ENCODE measurements at places on chromosomes 4 and X.

- DNase-seq: no peak
These were observed 51.5 kb upstream of the FAM241A start for GRCh38 chr4:112093636-112094202.

DNA sequence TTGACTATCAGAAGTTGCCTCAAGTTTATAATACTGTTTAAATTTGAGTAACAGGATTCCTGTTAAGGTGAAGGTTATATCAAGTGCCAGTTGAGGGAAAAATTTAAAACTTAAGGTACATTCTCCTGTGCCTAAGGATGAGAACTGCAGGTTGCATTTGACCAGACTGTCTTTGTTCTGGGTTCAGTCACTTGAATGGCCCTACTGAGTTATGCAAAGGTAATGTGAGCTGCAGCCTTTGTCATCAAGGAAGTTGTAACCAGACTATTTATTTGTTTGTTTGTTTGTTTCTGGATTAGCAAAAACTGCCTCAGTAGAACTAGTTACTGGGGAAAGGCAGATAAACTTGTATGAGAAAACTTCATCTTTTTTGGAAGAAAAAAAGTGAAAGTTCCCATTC lies 131.9 kb downstream of the ATOH1 start:
- DNase-seq: no peak

GRCh38 chr4:5925419-5926200 lies 32.7 kb upstream of the CRMP1 start:
- no peak for DNase-seq

DNA sequence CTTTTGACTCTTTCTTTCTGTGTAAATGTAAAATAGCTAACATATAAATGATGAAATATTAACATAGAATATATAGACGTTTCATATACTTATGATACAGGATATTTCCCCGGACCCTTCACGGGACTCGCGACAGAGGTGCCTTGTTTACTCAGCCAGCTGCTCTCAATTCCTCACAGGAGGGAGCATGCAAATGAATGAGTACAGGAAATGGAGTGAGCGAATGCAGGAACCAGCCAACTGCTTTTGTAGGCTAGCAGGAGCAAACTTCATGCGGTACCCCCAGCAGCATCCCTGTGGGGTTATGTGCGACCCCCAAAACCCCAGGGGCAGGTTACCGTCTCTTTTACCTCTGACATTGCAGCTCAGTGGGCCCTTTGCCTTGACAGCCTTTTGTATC lies 110.3 kb upstream of the PDHA2 start:
- DNase-seq: no peak

- no peak for DNase-seq
These were observed 22.0 kb downstream of the SPARCL1 start for GRCh38 chr4:87506974-87507701.

- no peak for DNase-seq
These were observed 734 bp upstream of the SH3TC1 start for GRCh38 chr4:8198206-8198905.

All from stimulated activated CD4-positive, alpha-beta T cell treated with anti-CD3 and anti-CD28 coated beads, Interleukin-1b, Interleukin-23, amount 100 ng/mL, for 4 hours (primary cell).